Muscle of back (tissue), 13 donors: ENCODE measurements at places on chromosomes 4 and X. TPM values are rescaled to one million over a fixed set of nuclear protein-coding genes. Genes with fewer than 3 reads are reported as not detected.
A peak's percentile ranks its signal among the peaks of the same experiment; 100 is the strongest.

DNA sequence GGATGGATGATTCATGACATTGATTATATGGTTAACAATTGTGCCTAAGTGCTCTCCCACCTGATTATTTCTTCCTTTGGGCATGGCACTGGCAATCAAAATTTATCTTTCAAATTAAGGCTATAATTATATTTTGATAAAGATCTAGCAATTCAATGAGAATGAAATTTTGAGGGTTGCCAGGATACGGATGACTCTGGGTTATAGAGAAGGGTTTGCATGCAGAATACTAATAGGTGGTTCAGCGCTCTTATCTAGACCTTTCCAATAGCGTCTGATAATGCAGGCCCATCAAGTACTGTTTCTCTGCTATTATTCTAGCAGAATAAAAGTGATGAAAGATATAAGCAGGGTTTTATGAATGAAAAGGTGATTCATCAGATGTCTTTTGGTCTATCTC is 74.9 kb upstream of the SCML1 start:
- no peak for DNase-seq

The TEX13B gene
- not detected for polyA plus RNA-seq

- DNase-seq, result peak; percentile 59
Observed at GRCh38 chrX:16870862-16871815, 977 bp upstream of the RBBP7 start.

GRCh38 chr4:120720354-120720934 is 202.1 kb downstream of the PRDM5 start:
- DNase-seq, result no peak

- DNase-seq, result no peak
Observed at GRCh38 chr4:96120206-96120605, 280.3 kb downstream of the PDHA2 start.

DNA sequence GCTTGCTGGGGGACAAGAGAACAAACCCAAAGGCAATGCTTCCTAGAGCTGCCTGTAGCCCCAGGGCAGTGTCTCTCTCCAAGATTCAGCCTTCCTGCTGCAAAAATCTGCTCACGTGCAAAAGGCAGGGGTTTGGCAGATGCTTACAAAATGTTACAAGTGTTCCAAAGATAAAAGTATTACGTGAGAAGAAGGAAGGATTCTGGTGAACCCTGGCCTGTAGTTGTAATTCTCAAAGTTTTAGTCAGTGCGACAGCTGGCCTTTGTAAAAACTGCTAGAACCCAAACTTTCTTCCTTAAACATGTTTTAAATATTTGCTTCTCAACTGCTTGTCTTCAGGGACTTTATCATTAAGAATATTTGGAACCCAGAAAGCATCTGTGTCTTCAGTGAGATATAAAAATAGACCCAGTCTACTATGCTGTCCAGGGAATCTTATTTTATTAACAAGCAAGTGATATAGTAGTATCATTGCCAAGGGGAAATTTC is 232.3 kb downstream of the FRMPD4 start:
- peak; percentile 47 for DNase-seq

The SPANXA2 gene
- polyA plus RNA-seq, result not detected
